ENCODE measurements at places on chromosomes 7 and 10. TPM values are rescaled to one million over a fixed set of nuclear protein-coding genes. Genes with fewer than 3 reads are reported as not detected.

Gene CTNNA3
- 130 TPM for total RNA-seq

DNA sequence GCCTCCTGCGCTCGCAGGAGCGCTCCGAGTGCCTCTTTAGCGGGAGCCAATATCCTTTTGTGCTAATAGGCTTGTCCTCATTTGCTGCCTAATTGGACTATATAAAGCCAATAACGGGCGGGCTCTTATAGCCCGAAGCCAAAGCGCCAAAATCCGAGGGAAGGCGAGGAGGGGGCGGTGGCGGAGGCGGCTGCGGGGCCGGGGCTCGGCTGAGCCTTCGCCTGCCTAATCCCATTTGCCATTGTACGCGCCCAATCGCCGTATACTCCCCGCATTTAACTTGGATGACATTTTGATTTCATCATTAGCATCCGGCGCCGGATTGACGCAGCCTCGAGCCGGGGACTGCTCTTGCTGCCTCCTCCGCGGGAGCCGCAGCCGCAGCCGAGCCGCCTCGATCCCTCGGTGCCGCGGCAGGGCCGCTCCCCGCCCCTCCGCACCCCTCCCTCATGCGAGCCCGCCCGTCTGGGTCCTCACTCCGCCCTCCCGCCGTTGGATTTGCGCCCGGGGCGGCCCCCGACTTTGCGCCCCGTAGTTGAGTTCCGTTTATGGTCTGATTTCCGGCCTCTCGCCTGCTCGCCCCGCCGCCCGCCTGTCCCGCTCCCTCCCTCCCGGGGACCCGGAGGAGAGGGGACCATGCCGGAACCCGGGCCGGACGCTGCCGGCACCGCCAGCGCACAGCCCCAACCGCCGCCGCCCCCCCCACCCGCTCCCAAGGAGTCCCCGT lies at the start of gene HMX3:
Gene HMX3, plus strand, starts transcription at position 556 of the 727 bp plus-strand sequence. Its CDS starts 81 bp downstream, at position 637.
- DNase-seq, result no peak

Gene ATP6V0A4
- not detected for total RNA-seq

GRCh38 chr10:44774676-44775401 lies 136.3 kb upstream of the TMEM72 start:
- no peak for DNase-seq

DNA sequence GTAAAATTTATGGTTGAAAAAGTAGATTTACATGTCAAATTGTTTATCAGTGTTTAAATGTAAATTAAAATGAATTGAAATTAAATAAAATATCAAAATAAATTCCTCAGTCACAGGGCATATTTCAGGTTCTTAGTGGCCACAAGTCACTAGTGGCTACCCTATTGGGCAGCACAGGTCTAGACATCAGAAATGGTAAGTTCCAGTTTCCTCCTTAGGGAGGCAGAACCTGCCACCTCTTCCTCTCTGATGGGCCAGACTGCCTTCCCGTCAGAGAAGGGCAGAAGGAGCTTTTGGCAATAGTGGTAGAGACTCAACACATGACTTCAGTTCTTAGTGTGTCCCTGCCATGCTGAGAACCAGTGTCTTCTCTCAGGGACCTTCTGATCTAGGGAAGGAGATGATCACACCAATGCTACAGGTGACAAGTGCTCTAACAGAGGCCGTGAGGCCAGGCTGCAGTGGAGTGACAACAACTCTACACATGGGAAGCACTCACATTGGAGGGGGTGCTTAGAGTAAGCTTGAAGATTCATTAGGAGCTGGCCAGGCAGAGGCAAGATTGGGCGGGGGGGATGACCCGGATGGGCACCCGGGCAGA lies 14.4 kb upstream of the PCBD1 start:
- DNase-seq, result no peak

DNA sequence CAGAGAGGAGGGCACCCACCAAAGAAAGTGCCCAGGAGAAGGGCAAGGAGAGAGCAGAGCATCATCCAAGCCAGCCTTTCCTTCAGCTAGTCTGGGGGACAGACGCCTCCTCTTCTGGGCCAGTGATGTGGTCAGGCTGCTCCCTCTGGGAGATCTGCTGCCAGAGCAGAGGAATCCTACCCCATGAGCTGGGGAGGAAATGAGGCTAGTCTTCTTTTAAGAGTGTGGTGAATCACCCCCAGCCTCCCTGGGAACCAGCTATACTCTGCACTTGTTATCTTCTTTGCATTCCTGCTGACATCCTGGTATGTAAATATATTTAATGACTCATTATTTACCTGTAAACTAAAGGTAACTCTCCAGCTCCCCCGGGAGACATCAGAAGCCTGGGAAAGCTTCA lies 41.6 kb upstream of the EPHB6 start:
- no peak for DNase-seq

DNA sequence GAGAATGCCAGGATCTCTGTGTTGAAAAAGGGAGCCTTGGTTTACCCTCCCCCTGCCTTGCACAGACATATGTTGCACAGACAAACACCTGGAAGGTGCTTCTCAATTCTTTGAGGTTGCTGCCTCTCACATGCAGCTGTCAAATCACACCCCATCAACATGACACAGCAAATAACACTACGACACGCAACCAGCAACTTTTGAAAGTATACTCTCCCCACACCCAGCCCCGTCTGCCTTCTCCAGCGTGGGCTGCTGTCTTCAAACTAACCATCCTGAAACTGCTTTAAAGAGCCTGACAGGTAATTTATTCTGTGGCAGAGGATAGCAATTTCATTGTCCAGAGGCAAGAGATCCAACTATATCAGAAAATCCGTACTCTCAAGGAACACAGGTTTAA lies 136.1 kb downstream of the PLXNA4 start:
- no peak for DNase-seq

DNA sequence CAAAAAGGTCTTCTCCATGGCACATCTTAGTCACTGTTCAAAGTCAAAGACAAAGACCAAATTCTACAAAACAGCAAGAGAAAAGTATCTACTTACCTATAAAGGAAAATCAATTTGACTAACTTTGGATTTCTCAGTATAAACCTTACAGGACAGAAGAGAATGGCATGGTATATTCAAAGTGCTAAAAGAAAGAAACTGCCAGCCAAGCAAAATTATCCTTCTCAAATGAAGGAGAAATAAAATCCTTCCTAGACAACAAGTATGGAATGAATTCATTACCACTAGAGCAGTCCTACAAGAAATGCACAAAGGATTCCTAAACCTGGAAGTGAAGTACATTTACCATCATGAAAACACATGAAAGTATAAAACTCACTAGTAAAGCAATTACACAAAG lies 235.5 kb downstream of the STK31 start:
- no peak for DNase-seq

Gene TEX47
- total RNA-seq, result not detected
